ENCODE measurements at places on chromosomes 1 and 21. TPM values are rescaled to one million over a fixed set of nuclear protein-coding genes. Genes with fewer than 3 reads are reported as not detected.

The PKN2 gene
- total RNA-seq: 28.1 TPM

The DDAH1 gene
- 45.7 TPM for total RNA-seq

The TRABD2B gene
- total RNA-seq: not detected

The CFAP74 gene
- total RNA-seq: not detected

The SPRR2E gene
- not detected for total RNA-seq

The ATP1A4 gene
- total RNA-seq: not detected

The TACSTD2 gene
- 15.8 TPM for total RNA-seq

The AMY1A gene
- not detected for total RNA-seq

The PCP4L1 gene
- total RNA-seq: not detected

The CDA gene
- 0.67 TPM for total RNA-seq

The OR2L13 gene
- not detected for total RNA-seq

The HSD11B1 gene
- 0.07 TPM for total RNA-seq

The CYP4A11 gene
- total RNA-seq: not detected

The GUCA2B gene
- not detected for total RNA-seq

The SOAT1 gene
- 15.2 TPM for total RNA-seq

Measured in pulmonary artery endothelial cell (primary cell).